Naive B cell (primary cell): ENCODE measurements at places on chromosomes 11 and 22.
A peak's percentile ranks its signal among the peaks of the same experiment; 100 is the strongest.

DNA sequence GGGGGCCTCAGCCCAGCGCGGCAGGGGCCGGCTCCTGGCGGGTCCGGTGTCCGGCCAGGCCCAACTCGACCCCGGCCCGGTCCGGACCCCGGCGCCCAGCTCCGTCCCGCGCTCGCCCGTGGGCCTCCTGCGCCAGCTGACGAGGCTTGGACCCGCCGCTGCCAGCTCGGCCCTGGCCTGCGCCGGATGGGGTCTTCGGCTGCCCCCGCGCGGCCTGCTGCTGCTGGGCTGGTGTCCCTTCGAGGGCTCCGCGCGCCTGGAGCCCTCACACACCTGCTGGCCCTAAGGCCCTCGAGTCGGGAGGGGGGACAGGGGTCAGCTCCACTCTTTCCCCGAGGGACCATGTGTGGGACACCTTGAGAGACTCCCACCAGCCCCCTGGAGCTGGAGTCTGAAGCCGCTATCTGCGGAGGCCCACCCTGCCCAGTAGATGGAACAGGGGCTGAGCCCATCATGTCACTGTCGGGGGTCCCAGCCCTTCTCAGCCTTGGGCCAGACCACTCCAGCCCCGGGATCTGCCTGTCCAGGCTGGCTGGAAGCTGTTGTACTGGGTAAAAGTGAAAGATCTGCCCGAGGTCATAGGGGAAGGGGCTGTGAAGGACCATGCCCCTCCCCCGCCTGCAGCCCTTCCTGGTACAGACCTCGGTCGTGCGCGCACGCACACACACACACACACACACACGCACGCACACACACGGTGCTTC, 768 bp upstream of the CDKN1C start:
- DNase-seq: peak; percentile 30

- DNase-seq: no peak
Measured at GRCh38 chr11:103789952-103790351, 246.5 kb upstream of the DDI1 start.

DNA sequence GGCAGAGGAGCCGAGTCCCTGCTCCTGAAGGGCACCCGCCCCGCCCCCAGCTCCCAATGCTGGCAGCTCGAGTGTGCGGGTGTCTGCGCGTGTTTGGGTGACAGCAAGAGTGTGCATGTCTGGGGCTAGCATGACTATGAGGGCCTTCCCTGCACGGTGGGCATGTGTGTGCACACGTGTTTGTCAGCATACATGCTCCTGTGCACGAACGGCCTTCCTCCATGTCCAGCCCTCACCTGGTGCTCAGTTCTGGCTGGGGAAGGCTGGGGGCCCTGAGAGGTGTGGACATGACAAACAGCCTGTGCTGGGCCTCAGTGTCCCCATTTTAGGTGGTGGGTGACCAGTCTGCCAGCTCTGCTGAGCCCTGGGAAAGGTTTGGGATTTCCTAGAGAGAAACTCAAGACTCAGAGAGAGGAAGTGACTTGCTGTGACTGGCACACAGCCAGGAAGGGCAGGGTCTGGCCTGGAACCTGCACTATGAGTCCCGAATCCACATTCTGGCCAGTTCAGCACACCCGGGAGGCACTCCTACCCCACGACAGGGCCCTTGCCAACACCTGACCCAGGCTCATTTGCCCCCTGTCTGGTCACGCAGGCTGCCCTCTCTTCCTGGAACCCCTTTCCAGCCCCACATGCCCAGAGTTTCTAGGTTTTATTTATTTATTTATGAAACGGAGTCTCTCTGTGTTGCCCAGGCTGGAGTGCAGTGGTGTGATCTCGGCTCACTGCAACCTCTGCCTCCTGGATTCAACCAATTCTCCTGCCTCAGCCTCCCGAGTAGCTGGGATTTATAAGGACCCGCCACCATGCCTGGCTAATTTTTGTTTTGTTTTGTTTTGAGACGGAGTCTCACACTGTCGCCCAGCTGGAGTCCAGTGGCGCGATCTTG, 3.3 kb upstream of the SHISA8 start:
- DNase-seq: peak; percentile 67

DNA sequence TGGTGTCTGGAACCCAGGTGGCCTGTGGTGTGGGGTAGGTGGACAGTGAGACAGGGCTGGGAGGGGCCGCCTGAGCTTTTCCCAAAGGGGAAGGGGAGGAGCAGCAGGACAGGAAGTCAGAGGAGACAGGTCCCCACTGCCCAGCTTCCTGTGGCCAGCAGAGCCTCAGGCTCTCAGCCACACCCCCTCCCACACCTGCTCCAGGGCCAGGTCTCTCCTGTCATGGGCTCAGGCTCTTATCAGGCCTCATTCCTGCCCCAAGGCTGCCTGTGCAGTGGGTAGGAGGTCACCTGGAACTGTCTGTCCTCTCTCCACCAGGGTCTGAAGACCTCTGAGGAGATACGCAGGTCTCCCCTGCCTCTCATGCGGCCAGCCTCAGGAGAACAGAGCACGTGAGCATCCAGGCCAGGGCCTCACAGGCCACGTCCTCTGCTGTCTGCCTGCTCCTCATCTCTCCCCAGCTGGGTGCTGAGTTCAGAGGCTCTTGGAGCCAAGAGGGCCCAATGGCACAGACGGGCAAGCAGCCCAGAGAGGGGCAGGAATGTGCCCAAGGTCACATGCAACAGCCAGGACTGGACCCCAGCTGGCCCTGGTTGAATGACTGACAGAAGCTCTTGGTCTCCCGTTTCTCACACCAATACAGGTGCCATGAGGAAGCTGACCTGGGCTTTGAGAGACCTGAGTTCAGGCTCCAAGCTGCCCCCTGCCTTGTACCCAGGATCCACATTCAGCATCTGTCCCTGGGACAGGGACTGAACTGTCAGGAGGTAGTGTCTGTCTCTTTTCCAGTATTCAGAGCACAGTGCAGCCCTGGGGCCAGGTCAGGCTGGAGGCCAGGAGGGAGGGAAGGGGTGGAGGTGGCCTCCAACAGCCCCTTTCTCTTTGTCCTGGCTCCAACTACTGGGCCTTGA, 16.7 kb downstream of the STARD10 start:
- DNase-seq: no peak

- DNase-seq: no peak
Measured at GRCh38 chr11:79017811-79018210, 423.0 kb downstream of the TENM4 start.

DNA sequence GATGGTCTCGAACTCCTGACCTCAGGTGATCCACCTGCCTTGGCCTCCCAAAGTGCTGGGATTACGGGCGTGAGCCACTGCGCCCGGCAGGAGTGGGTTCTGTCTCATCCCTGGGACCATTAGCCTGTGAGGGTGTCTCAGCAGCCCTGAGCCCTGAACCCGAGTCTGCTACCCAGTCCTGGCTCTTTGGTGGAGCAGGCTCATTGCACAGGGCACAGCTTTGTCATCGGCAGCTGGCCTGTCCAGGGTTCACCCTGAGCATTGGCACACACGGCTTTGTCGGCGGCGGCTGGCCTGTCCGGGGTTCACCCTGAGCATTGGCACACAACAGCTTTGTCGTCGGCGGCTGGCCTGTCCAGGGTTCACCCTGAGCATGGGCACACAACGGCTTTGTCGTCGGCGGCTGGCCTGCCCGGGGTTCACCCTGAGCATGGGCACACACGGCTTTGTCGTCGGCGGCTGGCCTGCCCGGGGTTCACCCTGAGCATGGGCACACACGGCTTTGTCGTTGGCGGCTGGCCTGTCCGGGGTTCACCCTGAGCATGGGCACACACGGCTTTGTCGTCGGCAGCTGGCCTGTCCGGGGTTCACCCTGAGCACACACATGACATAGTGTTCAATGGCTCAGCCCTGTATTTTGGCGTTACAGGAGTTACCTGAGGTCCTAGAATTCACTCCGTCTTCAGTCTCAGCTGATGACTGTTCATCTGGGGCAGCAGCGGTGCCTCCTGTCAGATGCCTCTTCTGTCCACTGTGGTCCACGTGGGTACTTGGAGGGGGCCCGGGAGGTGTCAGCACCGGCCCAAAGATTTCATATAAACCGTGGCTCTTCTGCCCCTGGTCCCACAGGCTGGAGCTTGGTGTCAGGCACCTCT, 1082.5 kb downstream of the BRD1 start:
- DNase-seq: no peak

DNA sequence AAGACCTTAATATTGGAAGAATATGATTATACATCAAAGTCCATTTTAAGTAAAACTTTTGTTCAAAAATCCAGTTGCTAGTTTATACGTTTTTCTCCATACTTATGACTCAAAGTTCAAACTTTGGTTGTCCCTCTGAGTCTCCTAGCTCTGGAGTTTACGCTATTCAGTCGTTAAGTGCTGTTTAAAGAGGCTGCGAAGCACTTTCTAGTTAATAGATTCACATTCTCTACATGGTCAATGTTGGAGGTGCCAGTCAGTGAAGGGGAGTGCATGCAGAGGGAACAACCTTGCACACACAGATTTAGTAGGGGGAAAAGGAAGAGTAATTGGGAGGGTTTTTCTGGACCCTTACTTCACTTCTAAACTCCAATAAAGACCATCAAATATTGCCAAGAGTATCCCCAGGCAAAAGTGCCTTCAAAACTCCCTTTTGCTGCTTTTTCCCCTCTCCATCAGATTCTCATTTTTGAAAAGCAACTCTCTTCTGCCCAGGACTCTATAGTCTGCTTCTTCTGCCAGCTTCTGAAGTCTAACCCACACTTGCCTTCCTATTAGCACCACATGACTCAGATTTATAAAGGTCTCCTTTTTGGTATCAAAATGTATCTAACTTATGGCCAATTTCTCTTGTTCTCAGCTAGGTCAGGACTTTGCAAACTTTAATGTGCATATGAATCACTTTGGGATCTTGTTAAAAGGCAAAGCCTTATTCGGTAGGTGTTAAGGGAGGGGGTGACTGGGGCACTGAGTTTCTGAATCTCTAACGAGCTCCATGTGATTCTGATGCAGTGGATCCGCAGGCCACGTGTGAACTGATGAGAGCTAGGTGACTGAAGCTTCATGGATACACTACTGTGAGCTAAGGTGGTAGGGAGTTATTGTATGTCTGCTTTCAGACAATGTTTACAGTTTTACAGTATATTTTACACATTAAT, 96.2 kb upstream of the MTMR2 start:
- no peak for DNase-seq

DNA sequence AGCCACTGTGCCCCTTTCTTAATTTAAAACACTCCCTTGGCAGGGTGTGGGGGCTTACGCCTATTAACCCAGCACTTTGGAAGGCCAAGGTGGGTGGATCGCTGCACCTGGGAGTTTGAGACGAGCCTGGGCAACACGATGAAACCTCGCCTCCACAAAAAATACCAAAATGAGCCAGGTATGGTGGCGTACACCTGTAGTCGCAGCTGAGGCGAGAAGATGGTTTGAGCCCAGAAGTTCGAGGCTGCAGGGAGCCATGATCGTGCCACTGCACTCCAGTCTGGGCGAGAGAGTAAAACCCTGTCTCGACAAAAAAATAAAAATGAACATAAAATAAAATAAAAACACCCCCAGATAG, 45.0 kb downstream of the LINC01488 start:
- no peak for DNase-seq

- DNase-seq: no peak
Measured at GRCh38 chr11:129414144-129414872, 38.7 kb downstream of the BARX2 start.

DNA sequence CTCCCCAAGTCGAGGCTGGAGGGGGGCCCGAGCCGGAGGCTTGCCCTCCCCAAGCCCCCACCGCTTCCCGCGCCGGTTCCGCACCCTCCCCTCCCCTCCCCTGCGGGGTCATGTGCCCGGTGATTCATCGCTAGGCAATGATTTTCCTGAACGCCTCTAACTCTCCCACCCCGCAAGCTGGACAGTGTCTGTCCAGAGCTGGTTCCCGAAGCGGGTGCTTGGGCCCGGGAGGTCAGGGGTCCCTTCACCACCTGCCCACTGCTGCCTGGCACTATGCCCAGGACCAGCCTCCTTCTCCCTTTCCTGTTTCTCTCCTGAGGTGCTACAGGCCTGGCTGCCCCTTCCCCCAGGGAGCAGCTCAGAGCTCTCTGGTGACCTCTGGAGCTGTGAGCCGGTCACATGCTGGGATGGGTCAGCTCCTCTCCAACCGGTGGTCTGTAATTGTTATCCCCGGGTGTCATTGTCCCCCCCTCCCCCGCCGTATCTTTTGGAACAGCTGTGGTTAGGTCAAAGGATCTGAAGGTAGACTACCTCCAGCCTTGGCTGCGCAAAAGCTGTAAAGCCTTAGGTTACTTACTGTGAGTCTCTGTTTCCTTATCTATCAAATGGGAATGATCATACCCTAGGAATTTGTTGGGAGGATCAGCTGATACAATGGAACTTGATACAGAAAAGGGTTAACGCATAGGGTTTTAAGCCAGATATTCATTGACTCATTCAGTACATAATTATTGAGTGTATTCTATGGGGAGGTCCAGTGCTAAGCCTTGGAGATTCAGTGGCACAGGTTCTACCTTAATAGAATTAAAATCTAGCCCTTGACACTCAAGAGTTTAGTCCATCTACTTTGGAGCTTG, 753 bp downstream of the STX3 start:
- no peak for DNase-seq

- DNase-seq: peak; percentile 47
Measured at GRCh38 chr11:128904656-128905344, 13.6 kb downstream of the KCNJ5 start.

- peak; percentile 97 for DNase-seq
Measured at GRCh38 chr11:76626921-76627401, 43.6 kb downstream of the LRRC32 start.

DNA sequence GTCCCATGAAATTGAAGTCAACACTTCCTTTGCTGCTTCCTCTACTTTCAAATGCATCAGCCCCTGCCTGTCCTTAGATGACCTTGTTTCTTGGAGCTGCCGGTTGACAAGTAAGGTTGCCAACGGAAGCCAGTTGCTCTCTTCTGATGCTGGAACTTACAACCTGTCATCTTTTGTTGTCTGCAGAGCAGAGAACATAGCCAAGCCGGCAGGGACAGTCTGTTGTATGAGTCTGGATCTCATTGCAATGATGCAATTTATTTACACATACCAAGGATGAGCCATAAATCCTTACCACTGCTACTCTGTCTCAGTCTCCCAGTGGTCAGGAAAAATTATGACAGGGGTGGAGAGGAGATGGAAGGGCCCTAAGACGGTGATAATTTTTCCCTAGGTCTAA, 151.4 kb downstream of the BLID start:
- DNase-seq: no peak
